ENCODE measurements at places on chromosomes 7 and 10.

GRCh38 chr7:81704595-81704994, 65.3 kb downstream of the HGF start:
- DNase-seq: no peak

DNA sequence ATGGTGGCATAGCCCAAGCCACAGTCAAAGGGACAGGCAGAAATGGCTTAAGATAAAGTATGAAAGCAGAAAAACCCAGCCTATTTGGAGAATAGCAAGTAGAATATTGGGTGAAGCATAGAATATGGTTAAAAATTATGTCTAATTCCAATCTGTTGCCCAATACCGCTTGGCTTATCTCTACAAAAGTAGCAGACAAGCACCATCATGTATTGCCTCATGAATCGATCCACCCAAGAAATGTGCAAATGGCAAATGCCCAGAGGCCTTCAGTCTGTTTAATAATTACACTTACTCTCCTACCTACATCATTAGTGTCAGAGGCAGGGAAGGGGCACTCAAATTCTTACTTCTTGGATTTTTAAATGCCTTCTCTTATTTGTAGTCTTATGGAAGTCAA, 130.9 kb upstream of the ADAM12 start:
- no peak for DNase-seq

DNA sequence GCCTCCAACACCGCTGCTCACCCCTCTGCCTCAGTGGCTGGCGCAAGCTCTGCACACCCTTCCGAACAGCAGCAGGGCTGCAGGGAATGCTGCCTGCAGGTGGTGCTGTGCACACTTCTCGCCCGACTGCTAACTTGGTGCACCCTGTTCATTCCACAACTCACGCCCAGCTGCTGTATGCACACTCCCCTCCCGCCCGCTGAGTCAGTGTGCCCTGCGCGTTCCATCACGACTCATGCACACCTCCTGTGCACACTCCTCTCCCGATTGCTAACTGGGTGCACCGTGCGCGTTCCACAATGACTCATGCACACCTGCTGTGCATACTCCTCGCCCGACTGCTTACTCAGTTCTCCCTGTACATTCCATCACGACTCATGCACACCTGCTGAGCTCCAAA, 21.5 kb downstream of the ADARB2 start:
- no peak for DNase-seq

- no peak for DNase-seq
Observed at GRCh38 chr10:100333661-100334440, 3.8 kb upstream of the PKD2L1 start.

- DNase-seq: peak; percentile 5
Observed at GRCh38 chr7:148772297-148773089, 73.8 kb downstream of the CUL1 start.

DNA sequence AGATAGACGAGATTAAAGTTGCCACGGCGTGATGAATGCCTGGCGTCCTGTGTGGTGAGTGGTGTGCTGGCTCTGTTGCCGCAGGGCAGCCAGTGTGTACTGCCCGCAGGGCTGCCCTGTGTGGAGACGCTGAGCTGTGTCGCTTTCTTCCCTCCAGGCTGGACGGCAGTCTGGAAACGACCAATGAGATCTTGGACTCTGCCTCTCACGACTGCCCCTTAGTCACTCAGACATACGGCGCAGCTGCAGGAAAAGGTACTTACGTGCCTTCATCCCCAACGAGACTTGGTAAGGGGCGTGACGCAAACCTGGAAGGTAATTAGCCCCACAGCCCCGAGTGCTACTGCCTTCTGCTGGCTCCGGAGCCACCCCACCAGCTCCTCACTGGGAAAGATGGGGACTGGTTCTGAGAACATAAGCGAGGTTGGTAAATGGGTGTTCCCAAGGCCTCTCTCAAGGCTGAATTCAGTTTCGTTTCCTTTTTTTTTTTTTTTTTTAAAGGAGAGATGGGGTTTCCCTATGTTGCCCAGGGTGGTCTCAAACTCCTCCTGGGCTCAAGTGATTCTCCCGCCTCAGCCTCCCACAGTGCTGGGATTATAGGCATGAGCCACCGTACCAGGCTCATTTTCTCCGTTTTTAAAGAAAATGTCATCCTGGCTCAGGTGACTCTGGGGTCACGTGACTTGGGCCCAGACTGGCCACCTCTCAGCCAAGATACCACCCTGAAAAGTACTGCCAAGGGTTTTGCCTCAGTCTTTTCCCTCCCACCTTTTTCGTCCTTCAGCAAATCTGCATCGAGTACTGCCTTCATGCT, 39.6 kb downstream of the WIPI2 start:
- DNase-seq: peak; percentile 54

DNA sequence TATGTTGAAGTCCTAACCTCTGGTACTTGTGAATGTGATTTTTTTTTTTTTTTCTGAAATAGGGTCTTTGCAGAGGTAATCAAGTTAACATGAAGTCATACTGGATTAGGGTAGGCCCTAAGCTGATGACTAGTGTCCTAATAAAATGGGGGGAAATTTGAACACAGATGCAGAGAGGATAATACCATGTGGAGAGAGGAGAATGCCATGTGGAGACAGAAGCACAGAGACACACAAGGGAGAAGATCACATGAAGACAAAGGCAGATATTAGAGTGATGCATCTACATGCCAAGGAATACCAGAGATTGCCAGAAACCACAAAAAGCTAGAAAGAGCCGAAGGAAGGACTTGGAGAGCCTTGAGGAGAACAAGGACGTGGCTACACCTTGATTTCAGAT, 28.5 kb upstream of the ARMC3 start:
- DNase-seq: no peak
